Psoas muscle (tissue), 8 donors: ENCODE measurements at places on chromosomes 7 and 10. TPM values are rescaled to one million over a fixed set of nuclear protein-coding genes. Genes with fewer than 3 reads are reported as not detected.
A peak's percentile ranks its signal among the peaks of the same experiment; 100 is the strongest.

HOGA1 gene
- 3.4 TPM for polyA plus RNA-seq

TAX1BP1 gene
- polyA plus RNA-seq: 90.8 TPM

TPST1 gene
- 1.8 TPM for polyA plus RNA-seq

TAS2R5 gene
- polyA plus RNA-seq: 0.21 TPM

STEAP1 gene
- polyA plus RNA-seq: 1.4 TPM

GNAT3 gene
- polyA plus RNA-seq: not detected

ENTPD1 gene
- 1.4 TPM for polyA plus RNA-seq

NUTM2D gene
- 0.68 TPM for polyA plus RNA-seq

CNNM2 gene
- polyA plus RNA-seq: 1.3 TPM

GRCh38 chr7:30176463-30177109, 41.8 kb downstream of the MTURN start:
- DNase-seq: no peak

GRCh38 chr7:45597286-45597984, 23.3 kb downstream of the ADCY1 start:
- no peak for DNase-seq

- no peak for DNase-seq
Measured at GRCh38 chr10:88278912-88279311, 304.2 kb downstream of the RNLS start.

- no peak for DNase-seq
Measured at GRCh38 chr7:84712374-84713121, 474.3 kb downstream of the SEMA3D start.

- DNase-seq: peak; percentile 17
Measured at GRCh38 chr10:75358835-75359421, 42.6 kb downstream of the ZNF503 start.

DNA sequence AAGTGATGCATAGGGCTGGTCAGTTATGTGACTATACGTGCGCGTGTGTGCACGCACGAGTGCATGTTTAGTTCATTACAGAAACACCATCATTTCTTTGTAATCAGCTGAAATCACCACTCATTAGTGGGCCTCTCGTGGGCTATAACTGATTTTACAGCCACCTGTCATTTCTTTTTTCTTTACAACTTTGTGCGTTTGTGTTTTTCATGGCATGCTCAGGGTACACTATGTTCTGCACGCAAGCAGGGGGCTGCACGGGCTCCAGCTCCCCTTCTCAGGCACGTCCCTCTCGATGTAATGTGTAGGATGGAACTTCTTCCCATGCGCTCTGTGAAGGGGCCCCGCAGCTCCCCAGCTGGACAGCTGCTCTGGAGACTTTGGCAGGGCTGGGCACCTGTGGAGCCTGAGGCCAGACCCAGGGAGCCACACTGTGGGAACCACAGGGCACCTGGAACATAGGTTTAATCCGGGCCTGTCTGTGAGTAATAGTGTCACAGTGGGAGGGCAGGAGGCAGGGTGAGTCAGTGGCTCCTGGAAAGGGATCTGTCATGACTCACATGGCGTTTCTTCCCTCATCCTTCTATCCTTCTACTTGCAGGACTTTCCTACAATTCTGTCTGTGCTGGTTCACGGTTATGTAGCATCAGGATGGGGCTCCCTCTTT, 4.9 kb downstream of the GCK start:
- no peak for DNase-seq

GRCh38 chr10:120749856-120750566, 101.2 kb upstream of the WDR11 start:
- no peak for DNase-seq

DNA sequence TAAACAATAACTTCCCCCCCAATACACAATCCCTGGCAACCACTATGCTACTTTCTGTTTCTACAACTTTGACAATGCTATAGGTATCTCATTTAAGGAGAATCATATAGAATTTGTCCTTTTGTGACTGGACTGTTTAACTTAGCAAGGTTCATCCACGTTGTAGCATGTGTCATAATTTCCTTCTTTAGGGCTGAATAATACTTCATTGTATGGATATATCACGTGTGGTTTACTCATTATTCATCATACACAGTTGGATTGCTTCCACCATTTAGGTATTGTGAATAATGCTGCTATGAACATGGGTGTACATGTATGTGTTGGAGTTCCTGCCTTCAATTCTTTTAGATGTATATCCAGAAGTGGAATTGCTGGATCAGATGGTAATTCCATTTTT, 111.0 kb downstream of the LMBR1 start:
- DNase-seq: no peak

- no peak for DNase-seq
Measured at GRCh38 chr7:151129960-151130591, 37.4 kb downstream of the GBX1 start.

DNA sequence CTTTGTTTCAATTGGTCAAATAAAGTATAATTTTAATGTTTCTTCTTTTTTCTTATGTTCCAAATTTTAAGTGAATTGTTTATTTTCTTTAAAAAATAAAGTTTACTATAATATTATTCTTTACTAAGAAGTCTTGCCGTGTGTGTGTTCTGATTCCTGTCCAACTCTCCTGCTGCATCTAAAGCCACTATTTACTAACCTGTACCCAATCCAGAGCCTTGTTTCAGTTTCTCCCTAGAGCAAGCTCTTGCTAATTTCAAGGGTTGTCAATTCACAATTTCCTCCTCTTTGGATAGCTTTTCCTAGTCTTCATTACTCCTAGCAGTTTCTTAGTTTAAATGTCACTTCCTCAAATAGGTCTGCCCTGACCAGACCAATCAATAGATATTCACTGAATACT, 314.9 kb upstream of the SEMA3A start:
- no peak for DNase-seq

- DNase-seq: no peak
Measured at GRCh38 chr10:89805599-89806013, 104.2 kb downstream of the KIF20B start.

DNA sequence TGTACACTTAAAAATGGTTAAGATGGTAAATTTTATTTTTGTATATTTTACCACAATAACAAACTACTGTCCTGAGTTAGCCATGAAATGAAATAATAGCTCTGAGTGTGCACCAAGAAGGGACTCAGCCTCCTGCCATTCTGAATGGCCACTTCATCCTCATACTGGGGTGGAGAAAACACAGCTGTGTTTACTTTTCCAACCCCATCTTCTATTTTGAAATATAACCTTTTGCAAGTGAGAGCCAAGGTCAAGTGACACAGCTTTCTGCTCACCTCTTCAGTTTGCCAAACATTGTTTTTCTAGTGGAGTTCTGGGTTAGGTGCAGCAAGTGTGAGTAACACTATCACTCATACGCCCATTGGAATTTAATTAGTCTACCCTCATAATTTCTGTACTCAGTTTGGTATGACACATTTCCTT, 107.4 kb upstream of the GLCCI1 start:
- DNase-seq: no peak

- no peak for DNase-seq
Measured at GRCh38 chr7:41809529-41809939, 106.6 kb upstream of the INHBA start.

- no peak for DNase-seq
Measured at GRCh38 chr10:111856631-111857030, 326.9 kb downstream of the GPAM start.

DNA sequence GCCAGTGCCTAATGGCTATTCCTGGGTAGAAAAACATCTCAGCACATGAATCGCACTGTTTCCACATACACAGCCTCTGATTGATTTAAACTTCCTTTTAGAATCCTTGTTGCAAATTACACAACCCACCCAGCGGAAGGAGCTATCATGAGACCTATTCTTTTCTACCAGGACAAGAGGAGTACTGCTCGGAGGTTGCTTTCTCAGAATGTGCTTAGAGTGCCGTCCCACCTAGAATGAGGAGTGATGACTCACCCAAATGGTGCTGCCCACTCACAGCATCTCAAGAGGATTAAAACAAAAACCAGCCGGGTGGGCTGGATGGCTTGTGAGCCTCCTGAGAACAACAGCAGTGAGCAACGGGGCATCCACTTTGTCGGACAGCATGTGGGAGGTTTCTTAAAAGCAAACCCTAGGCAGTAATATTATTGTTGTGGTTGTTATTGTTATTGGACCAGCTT, 128.9 kb downstream of the DGKI start:
- DNase-seq: no peak

DNA sequence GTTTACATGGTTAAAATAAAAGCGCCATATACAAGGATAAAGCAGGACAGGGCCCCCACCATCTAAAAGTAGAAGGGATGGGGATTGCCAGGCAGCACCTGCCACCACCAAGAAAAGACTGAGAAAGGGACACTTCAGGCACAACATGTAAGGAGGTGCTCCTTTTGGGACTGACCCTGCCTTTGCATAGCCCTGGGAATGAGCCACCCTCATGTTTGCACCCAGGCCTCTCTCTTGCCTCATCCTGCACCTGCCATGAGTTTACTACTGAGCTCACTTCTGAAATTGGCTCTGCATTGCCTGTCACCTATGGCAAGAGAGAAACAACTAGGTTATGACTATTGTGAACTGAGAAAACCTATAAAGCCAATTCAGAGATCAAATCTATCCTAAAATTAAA, 489.7 kb downstream of the KCNMA1 start:
- no peak for DNase-seq

DNA sequence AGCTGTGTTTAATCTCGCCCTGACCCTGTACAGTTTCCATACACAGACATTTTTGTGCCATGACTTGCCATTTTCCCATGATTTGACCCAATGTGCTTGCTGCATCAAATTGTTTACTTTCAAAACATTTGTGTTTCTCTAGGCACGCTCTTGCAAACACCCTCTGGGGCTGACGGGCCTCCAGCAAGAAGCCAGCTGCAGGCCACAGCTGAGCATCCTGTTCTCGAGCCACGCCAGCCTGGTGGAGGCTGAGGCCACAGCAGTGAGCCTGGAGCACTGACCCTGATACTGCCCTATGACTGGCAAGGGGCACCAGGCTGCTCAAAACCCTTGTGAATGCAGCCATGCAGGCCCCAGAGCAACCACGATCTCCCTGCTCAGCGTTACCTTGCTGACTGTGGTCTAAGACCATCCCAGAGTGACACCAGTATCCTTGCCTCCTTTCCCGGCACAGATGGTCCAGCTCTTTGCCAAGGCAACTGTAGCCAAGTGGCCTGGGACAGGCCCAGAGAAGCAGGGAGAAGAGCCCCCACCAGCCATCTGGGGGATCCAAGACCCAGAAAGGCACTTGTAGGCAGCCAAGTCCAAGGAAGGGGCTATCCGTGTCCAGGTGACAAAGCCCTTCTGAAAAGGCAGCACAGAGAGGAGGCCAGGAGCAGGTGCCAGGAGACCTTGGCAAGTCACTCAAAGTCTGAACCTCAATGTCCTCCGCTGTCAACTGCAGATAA, 78.5 kb downstream of the OAT start:
- DNase-seq: no peak

DNA sequence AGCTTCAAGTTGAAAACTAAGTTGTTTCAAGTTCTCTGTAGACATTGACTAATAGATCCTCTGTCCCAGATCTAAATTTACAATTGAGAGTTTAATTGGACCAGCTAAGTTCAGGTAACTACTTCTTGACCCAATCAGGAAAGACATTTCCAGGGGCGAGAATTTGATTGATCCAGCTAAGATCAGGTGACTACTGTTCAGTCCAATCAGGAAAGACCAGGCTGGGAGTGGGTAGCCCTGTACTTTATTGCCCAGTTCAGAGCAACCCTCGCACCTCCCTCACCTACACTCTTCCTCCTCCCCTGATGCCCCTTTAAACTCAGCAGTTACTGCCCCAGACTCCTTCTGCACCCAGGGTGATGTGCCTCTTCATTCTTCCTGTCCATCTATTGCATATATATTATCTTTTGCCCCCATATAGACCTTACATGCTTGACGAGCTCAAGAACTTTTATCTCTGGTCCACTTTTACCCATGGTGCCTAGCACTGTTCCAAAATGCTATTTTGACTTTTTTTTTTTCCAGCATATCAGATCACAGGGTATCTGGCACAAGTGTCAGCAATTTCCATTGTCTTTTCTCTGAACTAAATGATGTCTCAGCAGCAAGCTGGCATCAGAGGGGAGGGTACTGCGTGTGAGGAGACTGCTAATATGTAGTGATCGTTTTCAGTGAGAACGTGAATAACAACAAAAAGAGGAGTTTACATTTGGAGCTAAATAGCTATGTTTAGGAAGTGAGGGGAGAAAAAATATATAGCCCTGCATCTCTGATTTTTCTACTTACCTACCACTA, 169.4 kb downstream of the KIAA1217 start:
- no peak for DNase-seq

GRCh38 chr7:92276460-92276864, 30.7 kb downstream of the ANKIB1 start:
- no peak for DNase-seq

DNA sequence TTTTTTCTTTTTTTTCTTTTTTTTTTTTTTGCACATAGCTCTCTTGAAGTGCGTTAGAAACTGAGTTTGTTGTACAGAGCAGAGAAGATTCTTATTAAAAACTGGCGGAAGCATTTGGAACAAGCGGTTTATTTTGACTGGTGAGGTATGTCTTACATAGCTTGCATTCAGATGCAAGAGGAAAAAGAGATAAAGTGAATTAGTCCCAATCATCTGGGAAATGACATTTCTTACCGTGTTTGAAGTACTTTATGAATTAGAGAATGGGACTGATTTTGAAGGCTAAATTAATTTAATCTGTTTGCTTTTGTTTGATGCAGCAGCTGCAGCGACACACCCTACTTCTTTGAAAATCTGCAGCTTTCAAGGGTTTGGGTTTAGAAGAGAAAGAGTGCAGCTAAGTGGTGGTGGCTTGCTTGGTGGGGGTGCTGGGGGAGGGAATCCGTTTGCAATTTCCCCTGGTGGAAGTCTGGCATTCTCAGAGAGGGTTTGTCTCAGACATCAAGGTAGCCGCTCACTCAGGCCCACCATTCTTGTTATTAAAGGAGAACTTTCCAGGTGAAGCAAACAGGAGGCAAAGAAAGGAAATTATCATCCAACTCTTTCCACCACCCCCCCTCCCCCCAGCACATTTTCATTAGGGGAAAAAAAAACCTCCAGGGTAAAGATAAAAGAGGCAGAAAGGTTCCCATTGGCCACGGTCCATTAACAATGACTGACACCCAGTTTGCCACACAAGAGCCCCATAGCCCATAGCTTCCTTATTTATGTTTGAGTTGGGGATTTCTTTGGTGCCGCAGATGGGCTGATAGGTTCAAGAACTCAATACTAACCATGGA, 231.7 kb downstream of the SKIDA1 start:
- no peak for DNase-seq

DNA sequence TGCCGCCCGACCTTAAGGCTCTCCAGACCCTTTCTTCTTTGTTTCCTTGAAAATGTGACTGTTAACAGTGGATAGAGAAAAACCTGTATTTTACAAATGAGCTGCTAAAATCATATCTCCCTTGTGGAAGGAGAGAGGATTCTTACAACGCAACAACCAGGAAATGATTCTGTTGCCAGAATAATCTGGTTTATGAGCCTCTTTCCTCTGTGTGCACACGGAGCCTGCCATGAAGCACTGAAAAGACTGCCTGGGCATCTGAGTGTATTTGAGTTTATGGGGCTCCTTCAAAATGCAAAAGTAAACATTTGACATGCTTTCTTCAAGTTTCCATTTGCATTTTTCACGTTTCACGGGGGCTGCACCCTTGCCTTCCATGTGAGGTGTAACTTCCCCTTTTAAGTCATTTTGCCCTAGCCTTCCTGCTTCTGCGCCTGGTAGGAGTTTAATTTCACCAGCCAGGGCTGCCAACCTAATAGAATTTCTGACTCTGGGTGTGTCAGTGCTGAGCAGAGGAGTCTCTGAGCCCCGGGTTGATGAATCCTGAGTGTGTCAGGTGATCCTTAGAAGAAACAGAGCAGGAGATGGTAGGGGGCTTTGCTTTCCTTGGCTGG, 101.2 kb downstream of the GRB10 start:
- no peak for DNase-seq

GRCh38 chr7:144416341-144416740, 12.8 kb upstream of the NOBOX start:
- no peak for DNase-seq

- peak; percentile 75 for DNase-seq
Measured at GRCh38 chr10:80172896-80173295, 32.4 kb downstream of the ANXA11 start.
